Stimulated activated CD4-positive, alpha-beta T cell treated with anti-CD3 and anti-CD28 coated beads, TNF-alpha, amount 100 ng/mL, for 24 hours (primary cell): ENCODE measurements at places on chromosomes 5 and 9.

DNA sequence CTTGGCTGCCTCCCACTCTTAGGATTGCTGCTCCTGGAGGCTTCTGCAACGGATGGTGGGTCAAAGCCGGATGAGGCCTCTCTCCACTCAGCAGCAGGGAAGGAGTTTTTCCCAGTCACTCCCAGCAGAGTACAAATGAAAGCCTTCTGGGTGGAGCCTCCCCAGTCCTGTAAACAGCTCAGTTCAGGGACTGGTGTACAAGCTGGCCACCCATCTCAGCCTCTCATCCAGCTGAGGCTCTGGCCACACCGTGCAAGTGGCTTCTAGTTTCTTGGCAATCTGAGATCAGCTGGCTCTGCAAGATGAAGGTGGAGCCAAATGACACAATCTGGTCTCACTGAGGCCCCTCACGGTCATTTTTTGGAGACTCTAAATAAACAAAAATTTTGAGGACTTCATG lies 10.0 kb downstream of the GPX3 start:
- DNase-seq: no peak

- DNase-seq: no peak
These were observed 6.6 kb upstream of the PRKACG start for GRCh38 chr9:69020301-69021145.

- no peak for DNase-seq
These were observed 31.3 kb downstream of the FYB1 start for GRCh38 chr5:39187831-39188731.

DNA sequence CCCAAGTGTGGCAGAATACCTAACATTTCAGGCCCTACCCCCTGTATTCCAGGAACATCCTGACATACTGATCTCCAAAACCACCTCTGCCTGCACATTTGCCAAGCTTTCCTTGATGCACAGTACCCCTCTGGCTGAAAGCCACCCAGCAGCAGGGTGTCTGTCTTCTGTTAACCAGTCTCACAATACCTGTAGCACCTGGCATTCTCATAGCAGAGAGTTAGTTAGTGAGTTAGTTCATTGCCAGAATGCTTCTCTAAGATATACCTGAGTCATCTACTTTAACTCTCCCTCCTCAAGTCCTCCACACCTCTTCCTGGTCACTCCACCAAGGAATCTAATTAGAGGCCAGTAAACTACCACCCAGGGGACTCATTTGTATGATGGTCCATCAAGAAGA lies 46.1 kb upstream of the IL7R start:
- DNase-seq: no peak

DNA sequence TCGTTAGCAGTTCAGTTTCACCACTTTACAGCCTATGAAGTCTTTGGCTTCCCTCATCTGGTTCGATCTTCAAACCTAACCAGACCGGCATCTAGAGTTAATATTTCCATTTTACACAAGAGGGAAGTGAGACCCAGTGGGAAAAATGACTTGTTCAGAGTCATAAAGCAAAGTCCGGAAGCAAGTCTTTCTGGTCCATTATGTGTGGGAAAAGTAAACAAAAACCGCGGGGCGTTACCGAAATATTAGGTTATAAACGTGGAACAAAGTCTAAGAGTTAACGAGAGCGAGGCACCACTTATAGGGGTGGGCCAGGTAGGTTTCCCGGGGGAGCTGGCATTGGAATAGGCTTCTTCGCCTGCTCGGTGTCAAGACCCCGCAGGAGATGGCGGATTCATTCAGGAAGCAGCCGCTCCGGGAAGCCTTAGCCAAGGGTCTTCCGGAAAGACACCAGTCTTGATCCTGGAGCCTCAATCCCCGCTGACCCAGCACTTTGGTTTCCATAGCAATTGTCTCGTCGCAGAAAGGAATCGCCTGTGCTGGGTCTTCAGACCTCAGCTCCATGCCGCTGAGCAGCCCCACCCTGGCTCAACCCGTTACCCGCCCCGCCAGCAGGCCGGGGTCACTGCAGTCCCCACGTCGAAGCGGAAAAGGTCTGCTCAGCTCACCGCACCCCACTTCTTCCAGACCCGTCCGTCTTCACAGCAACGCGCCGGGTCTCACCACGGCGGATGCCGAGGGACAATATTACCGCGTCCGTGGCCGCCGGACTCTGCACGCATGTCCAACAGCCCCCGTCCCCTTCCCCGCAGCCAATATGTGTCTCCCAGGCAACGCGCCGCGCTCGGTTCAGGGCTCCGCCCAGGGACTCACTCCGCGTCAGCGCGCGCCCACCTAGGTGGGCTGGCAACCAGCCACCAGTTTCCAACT lies at the start of gene C5orf52:
Gene C5orf52, plus strand, starts transcription at position 872 of the 930 bp plus-strand sequence. CDS start 82 bp downstream, outside the sequence.
- no peak for DNase-seq

DNA sequence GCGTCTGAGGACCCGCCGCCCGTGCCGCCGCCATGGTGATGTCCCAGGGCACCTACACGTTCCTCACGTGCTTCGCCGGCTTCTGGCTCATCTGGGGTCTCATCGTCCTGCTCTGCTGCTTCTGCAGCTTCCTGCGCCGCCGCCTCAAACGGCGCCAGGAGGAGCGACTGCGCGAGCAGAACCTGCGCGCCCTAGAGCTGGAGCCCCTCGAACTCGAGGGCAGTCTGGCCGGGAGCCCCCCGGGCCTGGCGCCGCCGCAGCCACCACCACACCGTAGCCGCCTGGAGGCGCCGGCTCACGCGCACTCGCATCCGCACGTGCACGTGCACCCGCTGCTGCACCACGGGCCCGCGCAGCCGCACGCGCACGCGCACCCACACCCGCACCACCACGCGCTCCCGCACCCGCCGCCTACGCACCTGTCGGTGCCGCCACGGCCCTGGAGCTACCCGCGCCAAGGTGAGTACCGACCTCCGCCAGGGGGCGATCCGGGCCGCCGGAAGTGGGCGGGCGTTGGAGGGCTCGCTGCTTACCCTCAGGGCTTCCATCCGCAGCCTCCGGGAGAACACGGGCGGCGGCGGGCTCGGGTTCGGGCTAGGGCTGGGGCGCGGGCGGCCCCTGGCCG lies 8.5 kb downstream of the PRR7 start:
- peak; percentile 81 for DNase-seq

DNA sequence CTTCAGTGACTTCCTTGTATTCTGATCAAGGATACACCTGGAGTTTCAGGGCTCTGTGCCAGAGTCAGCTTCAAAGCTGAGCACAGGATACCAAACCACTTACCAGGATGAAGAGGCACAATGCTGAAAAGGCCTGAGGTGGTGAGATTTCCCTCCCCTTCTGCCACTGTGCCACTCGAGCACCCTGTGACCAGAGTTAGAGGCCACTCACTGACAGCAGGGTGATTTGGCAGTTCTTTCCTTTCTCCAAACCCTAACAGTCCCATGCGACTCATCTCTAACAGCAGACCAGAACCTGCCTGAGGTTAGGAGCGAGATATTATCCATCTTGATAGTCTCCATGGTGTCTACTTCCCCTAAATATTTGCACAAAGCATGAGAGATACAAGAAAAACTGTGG lies 1.8 kb downstream of the PLGRKT start:
- no peak for DNase-seq
